ENCODE measurements at places on chromosomes 4 and X.
A peak's percentile ranks its signal among the peaks of the same experiment; 100 is the strongest.

- DNase-seq = no peak
Measured at GRCh38 chrX:118847676-118848075, 24.1 kb downstream of the ZCCHC12 start.

- DNase-seq = no peak
Measured at GRCh38 chrX:16931371-16931770, 15.1 kb upstream of the REPS2 start.

DNA sequence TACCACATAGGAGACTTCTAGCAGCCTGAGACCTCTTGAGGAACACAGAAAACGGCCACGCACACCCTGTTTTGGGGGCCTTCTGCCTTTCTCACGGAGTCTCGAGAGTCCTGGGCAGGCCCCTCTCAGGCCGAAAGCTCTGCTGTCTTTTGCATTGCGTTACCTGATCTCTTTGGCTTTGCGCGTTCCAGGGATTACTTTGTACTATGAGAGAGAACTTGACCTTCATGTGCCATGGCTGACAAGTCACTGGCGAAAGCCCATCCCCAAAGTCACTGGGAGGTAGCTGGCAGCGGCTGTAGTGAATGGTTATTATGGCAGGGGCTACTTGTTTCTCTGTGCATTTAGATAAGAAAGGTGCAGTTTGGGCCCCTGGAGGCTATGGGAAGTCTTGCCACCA lies 8.0 kb upstream of the NAT8L start:
- DNase-seq = no peak

DNA sequence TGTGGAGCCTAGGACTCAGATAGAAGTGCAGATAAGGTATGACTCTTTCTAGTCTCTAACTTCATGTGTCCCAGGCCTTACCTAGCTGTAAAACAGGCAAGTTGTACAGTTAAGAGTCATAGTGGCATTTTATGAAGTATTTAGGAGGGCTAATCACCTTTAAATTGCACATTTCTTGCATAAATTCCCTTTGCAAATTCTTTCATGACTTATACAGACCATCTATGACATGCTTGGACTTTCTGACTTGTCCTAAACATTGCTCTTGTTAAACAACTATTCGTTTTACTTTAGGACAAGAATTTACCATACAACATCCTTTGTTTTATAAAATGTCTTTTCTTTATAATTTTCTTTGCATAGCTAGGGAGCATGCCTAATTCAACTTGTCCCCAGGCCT lies 7.8 kb upstream of the RRAGB start:
- peak; percentile 0 for DNase-seq

GRCh38 chrX:153780678-153781427 lies at the start of gene SRPK3:
TSS of gene SRPK3 (plus strand) at chrX:153781041. CDS start at chrX:153781087, 46 bp downstream.
- DNase-seq = no peak

DNA sequence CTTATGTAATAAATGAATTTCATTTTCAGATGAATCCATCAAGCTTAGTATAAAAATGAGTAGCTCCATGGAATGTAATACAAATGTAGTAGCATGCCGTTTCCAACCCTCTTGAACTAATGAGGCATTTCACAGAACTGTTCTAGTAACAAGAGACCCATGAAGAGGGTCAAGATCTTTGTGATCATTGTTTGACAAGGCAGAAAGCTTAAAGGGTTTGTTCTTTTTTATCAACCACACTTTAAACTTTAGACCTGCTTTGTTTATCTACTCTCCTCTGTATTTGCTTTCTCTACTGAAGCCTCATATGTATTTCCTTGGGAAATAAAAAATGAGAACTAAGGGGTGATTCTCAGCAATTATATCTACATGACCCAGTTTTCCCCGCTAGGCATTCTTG lies 513.9 kb downstream of the ARAP2 start:
- DNase-seq = no peak

GRCh38 chr4:116058129-116058528 lies 944.7 kb upstream of the NDST4 start:
- DNase-seq = no peak

- DNase-seq = no peak
Measured at GRCh38 chr4:48429709-48430474, 53.3 kb upstream of the SLC10A4 start.

- no peak for DNase-seq
Measured at GRCh38 chr4:180669680-180670079, 1573.5 kb upstream of the TENM3 start.

- DNase-seq = no peak
Measured at GRCh38 chr4:7201420-7202305, 9.3 kb downstream of the SORCS2 start.

DNA sequence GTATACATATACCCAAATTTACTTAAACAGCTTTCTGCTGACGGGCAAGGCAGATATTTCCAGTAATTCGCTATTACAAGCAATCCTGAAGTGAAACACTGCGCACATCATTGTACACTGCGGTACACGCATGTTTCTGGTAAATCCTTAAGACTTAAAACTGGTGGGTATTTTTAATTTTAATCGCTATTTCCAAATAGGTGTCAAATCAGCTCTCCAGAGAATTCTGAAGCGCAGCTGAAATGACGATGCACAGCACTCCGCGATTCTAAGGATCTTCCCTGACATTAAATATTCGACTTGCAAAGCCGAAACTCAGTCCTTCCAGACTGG lies 361 bp downstream of the TMEM128 start:
- DNase-seq = no peak

DNA sequence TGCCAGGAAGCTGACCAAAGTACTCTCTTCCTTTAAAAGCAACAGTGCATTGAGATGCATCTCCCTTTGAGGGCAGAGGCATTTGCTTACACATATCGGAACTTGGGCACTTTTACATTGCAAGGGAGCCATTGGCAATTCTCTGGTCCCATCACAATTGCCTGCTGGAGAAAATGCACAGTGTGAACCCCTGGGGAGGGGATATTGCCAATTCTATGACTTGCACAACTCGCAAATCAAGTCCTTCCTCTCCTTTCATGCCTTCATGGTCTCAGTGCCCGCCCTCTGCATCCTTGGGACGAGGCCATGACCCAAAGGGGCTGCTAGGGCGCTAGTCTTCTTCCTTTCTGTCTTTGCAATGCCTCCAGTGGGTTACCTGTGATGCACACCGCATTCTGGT lies 14.9 kb upstream of the PDZD4 start:
- no peak for DNase-seq

GRCh38 chr4:164952551-164952950 lies 24.9 kb downstream of the TRIM61 start:
- no peak for DNase-seq

GRCh38 chrX:36573720-36574119 lies 434.4 kb upstream of the FAM47C start:
- no peak for DNase-seq

- DNase-seq = no peak
Measured at GRCh38 chr4:183576701-183577404, 72.0 kb downstream of the ING2 start.

- no peak for DNase-seq
Measured at GRCh38 chr4:38743866-38744265, 38.9 kb downstream of the TLR10 start.

- DNase-seq = peak; percentile 0
Measured at GRCh38 chrX:51496501-51497291, at the start of gene NUDT11. TSS of gene NUDT11 (minus strand) at chrX:51496592. CDS start at chrX:51496444, 148 bp downstream.

GRCh38 chr4:155954118-155954685 lies 536 bp upstream of the CTSO start:
- DNase-seq = no peak

DNA sequence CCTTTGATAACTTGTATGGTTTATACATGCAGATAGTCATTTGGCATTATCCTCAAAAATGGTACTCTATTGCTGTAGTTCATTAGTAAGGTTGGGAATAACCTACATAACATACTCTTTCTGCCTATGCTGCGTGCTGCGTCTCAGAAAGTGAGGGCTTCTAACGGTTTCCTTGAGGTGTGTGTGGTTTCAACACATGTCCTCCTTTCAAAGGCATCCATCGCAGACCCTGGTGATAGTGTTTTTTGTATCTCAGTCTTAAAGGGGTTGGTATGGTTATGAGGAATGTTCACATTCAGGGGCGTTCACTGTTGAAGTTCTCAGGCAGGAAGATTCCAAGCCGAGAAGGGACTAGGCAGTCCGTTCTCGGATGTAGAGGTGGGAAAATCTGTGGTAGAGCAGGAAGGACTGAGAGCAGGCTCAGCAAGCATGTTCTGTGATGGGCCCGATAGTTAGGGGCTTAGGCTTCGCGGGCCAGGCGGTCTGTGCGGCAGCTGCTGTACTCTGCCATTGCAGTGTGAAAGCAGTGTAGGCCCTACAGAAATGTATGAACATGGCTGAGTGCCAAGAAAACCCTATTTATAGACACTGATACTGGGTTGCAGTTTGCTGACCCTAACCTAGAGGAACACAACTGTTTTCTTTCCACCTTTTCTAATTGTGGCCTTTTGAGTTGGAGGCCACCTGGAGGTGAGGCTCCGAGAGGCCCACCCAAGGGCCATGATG lies 123.2 kb downstream of the GPR143 start:
- no peak for DNase-seq

DNA sequence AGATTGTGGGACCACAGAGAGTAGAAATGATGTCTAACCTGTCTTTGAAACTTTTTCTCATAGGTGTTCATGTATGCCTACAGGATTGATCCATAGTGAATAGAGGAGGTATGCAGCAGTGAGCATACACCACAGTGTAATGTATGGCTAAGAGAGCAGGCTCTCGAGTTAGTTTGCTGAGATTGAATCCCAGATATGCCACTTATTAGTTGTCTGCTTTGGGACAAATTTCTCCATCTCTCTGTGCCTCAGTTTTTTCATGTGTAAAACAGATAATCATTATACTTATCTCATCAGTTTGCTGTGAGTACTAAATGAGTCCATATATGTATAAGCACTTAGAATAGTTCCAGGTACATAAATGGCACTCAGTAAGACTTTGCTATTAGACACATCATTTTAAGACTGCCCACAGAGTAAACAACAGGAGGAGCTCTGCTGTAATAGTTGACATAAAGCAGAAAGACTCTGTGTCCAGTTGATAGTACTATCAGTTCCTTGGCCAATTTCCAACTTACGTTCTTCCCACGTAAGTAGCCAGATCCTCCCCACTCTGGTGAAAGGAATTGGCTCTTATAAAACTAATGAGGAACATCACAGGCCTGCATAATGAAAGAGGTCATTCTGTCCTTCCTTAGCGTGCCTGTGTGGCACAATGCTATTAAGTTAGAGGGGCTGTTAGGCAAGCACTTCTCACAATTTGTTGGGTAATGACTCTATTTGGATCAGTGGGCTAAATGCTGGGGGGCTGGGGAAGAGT lies 20.7 kb upstream of the RNF150 start:
- no peak for DNase-seq

DNA sequence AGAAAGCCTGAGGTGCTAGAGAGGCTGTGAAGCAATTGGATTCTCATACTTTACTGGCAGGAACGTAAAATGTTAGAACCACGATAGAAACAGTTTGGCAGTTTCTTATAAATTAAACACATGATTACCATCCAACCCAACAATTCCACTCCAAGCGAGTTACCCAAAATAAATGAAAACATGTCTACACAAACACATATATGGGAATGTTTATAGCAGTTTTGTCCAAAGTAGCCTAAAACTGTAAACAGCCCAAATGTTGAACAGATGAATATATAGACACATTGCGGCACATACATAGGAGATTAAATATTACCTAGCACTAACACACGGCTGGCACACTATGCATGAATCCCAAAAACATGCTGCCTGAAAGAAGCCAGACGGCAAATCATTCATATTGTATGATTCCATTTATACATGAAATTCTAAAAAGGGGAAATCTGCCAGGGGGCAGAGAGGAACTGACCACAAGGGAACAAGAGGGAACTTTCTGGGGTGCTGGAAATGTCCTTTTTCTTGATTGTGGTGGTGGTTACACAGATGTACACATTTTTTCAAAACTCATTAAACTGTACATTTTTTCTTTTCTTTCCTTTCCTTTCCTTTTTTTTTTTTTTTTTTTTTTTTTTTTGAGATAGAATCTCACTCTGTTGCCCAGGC lies 50.4 kb upstream of the SLC25A4 start:
- DNase-seq = no peak

DNA sequence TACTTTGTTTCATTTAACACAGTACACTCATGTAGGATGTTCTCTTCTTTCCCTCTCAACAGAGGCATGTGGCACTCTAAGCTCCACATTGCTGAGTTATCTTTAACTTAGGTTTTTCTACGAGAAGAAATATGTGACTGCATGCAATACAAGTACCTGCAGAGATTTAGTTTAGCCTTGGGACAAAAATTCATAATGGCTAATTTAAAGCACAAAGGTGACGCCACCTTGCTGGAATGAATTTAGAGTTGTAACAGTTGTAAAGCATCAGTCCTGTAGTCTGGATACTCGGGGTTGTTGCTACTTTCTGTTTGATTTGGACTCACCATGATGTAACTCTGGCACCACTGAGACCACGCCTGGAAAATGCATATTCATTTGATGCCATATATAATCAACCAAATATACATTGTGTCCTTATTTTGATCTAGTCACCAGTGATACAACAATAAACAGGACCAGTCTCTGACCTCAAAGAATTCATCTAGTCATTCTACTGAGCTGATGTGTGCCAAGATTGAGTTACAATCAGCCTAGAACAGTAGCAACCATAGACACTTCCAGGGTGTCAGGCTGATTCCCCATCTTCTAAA lies 451.0 kb upstream of the ZFP42 start:
- no peak for DNase-seq

GRCh38 chr4:139241086-139241783 lies 38.8 kb downstream of the MGARP start:
- no peak for DNase-seq

DNA sequence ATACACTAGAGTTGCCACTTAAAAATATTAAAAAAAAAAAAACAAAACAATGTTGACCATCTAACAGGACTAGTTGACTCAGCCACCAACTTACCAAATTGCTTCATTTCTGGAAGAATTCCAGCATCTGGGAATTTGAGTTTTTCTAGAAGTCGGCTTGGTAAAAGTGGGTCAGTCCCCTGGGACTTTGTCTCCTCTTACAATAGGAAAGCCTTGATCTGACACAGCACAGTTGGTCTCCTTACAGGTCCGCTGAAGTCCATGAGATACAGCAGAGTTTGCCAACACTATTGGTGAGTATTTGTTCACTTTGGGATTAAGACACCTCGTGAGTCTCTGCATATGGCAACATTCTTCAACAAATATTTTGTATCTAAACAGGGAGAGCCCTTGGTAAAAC lies 18.2 kb upstream of the DDIT4L start:
- DNase-seq = no peak

DNA sequence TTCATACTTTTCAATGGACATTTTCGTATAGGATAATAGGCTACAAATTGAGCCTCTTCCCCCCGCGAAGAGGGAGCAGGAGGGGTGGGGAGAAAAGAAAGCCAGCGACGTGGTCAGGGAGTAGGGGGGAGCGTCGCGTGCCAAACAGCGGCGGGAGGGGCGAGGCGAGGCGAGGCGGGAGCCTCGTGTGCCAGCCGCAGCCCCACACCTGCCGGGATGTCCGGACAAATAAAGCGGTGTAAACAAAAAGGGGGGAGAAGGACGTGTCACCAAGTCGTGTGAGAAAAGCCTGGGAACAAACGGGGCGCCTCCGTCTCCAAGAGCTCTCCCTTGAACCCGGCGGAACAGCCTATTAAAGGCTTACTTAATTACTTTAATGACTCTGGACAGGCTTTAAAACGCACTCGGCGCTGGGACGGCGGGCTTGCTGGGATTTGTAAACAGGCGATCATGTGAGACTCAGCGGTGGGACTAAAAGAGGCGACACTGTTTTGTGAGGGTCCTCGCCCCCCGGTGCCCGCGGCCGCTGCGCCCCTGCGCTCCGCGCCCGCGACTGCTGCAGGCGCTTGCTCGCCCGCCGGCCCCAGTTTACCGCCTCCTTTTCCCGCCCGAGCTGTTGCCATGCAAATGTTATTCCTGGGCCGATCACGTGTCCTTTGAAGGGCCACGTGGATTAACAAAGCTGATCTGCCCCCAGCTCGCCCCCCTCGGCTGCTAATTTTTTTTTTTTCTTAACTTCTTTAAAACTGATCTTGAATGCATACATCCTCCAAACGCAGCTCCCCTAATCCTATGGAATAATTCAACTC lies at the start of gene HELT:
Gene HELT (plus strand): TSS at position 527 of the 809 bp plus-strand sequence. CDS start 439 bp downstream, outside the sequence.
- no peak for DNase-seq

Data from SW 1271 (cell line).